MG63 (cell line): ENCODE measurements at places on chromosomes 5 and 9. TPM values are rescaled to one million over a fixed set of nuclear protein-coding genes. Genes with fewer than 3 reads are reported as not detected.

GRCh38 chr9:1839909-1840308 is 175.2 kb upstream of the SMARCA2 start:
- peak; percentile 10 for DNase-seq

DNA sequence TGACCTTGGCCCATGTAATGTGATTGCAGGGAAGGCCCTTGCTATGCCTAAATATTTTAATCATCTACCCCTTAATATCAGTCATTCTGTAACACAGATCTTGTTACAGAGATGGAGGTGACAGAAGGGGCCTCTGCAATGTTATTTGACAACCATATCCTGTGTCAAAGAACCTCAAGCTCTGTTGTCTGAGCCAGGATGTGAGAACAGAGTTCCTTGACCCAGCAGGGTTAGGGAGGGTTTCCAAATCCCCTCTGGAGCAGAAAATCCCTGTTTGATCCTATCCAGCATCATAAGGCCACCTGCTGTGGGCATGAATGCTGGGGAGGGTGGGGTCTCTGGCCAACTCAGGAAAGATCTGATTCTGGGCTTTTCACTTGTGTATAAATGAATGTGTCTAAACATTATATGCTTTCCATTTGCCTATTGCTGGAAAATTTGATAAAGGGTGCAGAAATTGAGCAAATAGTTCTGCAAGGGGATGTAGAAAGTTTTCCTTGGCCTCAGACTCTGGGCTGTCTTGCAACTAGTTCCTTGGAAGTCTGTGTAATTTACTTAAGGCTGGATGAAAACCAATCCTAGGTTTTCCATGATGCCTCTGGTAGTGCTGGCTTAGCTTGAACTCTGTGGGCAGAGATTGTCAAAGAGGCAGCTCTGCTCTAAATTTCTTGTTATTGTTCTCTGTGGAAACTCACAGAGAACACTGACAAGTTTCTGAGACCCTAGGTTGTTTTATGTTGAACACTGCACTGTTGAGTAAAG is 71.0 kb downstream of the PGM5 start:
- peak; percentile 5 for DNase-seq

GRCh38 chr5:103340717-103341388 is 82.3 kb downstream of the MACIR start:
- DNase-seq: no peak

DNA sequence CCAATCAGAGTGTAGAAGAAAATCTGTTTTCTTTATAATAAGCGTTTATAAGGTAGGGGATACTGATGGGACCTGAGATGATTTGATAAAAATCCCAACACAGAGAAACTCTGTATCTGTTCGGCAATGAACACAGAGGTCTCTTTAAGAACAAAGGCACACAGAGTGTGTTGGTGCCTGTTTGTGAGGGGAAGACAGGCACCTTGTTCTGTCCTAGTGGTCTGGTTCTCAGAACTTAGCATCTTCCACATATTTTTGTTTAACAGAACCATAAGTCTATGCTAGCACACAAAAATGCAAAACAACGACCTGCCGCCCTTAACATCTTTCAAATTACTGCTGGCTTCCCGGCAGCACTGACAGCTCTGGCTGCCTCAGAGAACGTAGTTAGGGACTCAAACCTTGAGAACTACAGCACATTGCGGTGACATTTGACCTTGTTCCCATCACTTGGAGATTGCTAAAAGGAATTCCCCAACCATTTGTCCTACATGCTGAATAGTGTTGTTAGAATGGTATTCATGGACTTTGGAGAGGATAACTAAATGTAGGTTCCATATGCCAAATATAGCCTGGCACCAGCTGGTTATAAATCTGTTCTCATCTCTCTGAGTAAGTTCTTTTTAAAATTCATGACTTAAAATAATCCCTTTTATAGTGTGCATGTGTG is 871.7 kb upstream of the TYRP1 start:
- DNase-seq: no peak

DNA sequence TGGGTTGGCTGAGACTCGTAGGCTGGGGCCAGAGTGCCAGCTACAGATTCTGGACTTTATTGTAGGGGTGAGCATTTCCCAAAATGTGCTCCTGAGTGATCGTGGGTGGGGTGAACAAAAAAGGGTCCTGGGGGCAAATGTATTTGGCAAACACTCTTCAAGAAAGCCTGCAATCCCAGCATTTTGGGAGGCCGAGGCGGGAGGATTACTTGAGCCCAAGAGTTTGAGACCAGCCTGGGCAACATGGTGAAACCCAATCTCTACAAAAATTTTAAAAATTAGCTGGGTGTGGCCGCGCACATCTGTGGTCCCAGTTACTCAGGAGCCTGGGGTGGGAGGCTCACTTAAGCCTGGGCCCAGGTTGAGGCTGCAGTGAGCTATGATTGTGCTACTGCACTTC is 55.5 kb upstream of the CDKN2AIPNL start:
- DNase-seq: no peak

DNA sequence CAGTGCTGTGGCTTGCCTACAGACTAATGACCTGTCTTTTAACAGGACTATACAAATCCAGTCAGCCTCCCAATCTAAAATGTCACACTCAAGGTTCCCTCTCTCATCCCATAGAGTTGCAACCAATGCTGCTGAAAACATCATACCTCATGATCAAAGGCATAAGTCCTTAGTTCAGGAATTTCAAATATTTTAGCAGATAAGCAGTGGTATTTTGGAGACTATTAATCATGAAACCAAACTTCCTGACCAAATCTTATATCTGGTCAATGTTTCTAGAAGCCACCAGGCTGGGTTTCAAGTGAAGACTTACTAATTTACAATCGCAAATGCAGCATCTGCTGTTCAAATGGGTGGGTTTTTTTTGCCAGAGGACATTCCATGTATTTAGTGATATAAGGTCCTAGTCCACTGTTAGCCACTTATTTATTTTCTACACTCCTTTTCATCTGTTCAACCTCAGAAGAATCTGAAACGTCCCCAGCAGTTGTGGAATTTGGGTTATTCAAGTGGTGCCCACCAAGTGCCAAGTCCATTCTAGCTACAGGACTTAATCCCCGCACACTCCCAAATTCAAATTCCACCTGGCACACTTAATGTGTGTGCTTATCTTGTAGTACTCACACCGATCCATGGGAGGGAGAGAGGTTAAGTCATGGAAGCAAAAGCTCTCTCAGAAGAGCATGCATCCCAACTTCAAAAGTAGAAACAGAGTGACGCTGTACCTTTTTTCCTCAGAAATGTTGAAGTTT is 5.8 kb downstream of the TAS2R1 start:
- DNase-seq: peak; percentile 12

GRCh38 chr5:174971210-174971609 is 246.8 kb downstream of the MSX2 start:
- DNase-seq: no peak

DNA sequence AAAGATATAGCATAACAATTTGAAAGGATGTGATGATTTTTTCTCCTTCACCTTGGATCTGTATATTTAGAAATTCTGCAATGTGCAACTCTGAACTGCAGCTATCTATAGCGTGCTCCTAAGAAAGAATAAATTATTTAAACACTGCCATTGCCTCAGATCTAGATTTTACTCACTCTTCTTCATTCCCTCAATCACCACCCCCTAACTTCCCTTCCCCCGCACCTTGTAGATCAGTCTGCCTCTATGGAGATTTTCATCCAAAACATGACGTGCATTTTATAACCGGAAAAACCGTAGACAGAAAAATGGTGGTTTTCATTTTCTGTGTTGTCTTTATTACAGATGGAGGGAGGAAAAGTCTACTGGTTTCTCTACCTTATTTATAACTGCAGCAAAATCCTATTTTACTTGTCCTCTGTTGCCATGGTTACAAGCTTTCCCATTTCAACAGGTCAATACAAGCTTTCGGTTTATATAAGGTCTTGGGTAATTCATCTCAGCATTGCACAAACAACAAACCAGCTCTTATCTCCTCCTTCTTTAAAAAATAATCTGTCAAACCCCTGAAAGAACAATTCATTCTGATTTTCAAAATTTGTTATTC is 480.0 kb downstream of the TAF11L14 start:
- DNase-seq: no peak

DNA sequence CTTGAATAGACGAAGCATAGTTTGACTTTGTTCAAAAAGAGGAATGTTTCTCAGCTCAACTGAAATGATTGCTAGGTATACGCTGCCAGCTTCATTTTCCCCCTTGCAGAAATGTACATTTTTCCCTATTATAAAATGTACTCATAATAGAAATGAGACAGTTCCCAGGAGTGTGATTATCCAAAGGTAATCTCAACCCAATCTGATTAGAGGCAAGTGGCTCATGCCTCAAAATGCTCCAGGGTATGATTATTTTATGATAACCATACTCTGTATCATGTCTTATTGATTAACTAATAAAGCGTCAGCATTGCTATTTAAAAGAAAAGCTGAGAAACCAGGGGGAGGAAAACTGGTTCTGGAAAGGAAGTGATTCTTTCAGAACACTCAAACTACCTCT is 54.9 kb upstream of the SMIM15 start:
- no peak for DNase-seq

- DNase-seq: peak; percentile 31
Measured at GRCh38 chr9:35903049-35903448, 3.0 kb upstream of the HRCT1 start.

DNA sequence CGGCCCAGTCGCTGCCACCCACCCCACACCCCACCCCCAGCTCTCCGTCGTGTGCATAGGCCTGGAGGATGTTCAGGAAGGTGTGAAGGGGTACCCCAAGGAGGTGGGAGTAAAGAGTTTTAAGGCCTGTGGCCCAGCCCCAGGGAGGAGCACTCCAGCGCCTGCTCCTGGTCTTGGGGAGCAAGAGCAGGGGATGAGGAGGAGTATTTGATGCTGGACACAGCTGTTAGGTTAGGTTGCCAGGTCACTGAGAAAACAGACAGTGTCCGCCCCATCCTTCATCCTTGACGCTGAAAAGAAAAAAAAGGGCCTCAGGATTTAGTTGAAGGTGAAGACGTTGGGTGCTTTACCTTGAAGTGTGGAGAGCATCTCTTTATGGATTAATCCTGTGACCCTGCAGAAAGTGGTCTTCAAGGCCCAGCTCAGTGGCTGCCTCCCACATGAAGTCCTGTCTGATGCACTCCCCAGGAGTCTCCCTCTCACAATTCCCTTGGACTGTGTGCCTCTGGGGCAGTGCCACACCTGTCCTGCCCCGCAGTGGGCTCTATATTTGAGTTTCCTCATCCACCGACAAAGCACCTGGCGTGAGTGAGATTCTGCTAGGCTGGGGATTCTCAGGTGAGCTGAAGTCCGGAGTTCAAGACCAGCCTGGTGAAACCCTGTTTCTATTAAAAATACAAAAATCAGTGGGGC is 101.8 kb downstream of the SPRY4 start:
- no peak for DNase-seq

GRCh38 chr5:75614176-75614575 is 2.9 kb downstream of the ANKDD1B start:
- no peak for DNase-seq

DNA sequence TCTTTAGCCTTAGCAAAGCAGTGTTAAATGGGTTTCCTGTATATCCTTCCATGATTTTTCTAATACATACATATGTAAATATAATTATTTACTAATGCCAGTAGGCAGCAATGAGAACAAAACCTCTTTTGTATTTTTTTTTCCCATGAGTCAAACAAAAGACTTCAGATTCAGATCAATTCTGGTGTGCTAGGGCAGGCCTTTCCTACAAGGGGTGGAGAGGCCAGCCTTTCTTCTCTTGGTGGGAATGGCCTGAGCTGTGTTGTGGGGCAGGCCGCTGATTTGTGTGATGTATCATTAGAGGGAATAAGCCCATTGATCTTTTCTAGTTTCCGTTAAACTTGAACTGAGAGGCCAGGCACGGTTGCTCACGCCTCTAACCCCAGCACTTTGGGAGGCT is 115.5 kb upstream of the DMRT1 start:
- no peak for DNase-seq

DNA sequence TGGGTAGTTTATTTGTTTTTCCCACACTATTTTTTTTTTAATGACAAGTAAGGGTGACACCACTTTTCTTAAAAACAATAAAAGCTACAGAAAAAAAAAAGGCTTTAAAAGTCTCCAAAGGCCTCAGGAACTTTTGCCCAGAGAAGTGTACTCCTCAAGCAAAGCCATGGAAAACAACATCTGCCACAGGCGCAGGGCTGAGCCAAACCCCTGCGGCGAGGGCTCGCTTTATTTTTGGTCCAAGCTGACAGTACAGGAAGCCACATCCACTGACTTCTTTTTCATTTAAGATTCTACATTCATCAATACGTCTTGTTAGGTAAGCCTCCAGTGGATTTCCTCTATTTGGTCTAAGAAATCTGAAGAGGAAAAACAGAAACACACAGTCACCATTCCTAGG is 51.9 kb upstream of the IFNK start:
- no peak for DNase-seq

DNA sequence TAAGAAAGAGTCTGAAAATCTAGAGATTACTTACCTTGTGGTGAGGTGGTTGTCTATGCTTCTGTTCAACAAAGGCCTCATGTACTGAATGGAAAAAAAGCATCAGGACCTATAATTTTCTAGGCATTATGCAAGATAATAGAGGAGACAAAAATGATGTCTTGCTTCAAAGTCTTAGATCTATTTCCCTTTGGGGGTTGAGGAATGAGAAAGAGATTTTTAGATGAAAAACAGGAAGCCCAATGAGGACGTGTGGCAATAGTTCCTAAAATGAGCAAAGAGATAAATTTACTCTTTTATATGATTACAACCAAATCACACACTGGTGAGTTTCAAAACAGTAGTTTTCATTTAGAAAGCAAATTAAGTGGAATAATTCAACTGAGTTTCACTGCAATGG is 99.5 kb downstream of the GHR start:
- DNase-seq: no peak

DNA sequence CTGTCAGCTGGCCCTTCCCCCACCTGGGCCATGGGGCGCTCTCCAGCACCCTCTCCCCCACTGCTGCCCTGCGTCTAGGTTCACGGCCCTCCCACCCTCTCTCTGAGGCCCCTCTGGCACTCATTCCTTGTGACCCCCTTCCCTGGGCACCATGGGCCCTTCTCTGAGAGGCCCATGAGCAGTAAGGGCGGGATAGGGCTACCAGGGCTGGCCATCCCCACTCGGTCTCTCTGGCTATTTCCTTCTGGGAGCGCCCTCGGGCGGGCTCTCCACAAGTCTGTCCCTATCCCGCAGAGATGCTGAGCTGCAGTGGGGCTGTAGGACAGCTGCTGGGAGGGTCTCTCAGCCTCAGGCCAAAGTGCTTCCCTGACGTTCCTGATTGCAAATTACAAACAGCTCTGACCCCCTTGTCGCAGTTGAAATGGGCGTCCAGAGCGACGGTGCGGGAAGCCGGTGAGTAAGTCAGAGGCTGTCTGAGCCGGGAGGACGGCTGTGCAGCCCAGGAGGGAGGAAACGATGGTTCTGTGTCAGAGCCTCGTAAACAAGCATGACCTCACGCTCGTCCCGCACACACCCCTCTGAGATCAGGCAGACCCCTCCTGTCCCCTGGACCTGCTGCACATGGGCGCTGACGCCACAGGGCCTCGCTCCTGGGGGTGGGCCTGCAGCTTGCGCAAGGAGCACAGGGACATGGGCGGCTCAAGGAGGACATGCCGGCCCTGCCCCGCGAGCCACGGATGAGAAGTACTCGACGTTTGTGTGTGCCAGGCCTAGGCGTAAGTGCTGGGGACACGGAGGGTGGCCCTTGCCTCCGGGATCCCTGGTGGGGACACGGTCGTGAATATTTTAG is 36.3 kb upstream of the GFPT2 start:
- DNase-seq: no peak

- DNase-seq: no peak
Measured at GRCh38 chr9:4362281-4362680, 62.4 kb upstream of the GLIS3 start.

The HRH2 gene
- total RNA-seq: not detected in 2 replicates

The INSYN2B gene
- 7.8 and 14.4 TPM in 2 replicates for total RNA-seq

The CNTNAP3B gene
- total RNA-seq: 12.2 and 15.7 TPM in 2 replicates
